Stimulated activated CD8-positive, alpha-beta memory T cell treated with anti-CD3 and anti-CD28 coated beads, Interleukin-15, amount 100 ng/mL, for 48 hours (primary cell): ENCODE measurements at places on chromosomes 3 and 15.

GRCh38 chr15:48500595-48500994, 144.9 kb downstream of the FBN1 start:
- DNase-seq: no peak

- DNase-seq: no peak
Observed at GRCh38 chr15:92305343-92305742, 88.3 kb upstream of the ST8SIA2 start.

- no peak for DNase-seq
Observed at GRCh38 chr3:115843206-115843605, 219.9 kb downstream of the GAP43 start.

DNA sequence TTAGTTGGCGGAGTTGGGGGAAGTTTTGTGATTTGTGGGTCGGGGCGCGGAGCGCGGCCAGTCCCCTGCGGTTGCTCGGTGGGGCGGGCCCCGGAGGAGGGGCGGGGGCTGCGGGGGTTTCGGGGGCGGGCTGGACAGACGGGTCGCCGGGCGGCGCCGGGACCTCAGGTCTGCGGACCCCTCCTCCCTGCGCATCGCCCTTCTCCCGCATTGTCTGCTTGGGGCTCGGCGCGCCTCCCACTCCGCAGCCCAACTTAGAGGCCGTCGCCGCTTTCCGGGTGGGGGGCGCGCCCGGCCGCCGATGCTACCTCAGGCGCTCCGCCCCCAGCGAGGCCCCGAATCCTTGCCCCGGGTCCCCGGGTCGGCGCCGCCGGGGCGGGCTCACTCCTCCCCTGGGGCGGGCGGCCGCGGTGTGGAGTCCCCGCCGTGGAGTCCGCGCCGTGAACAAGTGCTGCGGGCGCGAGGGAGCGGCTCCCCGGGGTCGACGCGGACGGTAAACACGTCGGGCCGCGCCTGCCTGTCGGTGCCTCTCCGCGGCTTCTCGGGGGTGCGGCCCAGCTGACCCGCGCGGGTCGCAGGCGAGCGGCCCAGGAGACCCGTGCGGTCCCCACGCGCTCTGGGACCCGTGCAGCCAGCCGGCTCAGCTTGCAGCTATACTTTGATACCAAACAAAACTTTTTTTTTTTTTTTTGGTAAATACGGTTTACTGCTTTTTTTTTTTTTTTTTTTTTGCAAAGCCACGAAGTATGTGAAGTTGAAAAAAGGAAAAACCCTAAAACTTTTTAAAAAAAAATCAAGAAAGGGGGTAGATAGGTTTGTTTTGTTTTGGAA, 624 bp downstream of the AKAP13 start:
- peak; percentile 42 for DNase-seq

GRCh38 chr3:188353426-188353825, 199.5 kb downstream of the LPP start:
- no peak for DNase-seq

DNA sequence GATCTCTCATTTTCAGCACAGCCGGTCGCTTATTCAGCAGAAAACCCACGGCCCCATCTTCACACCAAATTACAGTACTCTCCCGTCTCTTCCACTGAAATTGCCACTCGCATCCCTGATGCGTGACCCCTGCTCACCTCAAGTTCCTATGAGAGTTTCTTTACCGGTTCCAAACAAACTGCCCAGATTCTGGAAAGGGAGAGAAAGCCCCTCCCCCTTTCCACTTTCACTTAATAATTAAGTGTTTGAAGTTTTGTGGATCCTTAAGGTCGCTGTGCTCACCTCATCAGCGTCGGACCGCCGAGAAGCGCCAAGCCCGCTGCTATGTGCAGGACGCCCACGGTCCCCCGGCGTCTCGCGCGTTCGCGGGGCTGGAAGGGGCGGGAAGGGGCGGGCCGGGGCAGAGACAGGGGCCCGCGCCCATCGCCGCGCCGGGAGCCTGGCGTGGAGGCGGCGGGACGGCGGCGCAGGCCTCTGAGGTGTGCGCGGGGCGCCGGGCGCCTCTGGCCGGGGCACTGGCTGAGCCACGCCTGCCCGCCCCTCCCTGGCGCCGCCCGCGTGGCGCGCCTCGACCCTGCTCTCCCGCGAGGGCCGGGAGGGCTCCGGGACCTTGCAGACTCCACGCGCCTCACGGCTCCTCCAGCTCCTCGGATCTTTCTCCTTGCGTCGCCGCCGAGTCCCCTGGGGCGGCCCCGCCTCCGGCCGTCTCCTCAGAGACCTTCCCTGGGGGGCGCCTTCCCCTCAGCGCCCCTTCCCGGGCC, at the start of gene GPR156:
Gene GPR156, minus strand, starts transcription at position 476 of the 761 bp plus-strand sequence. CDS start 41,124 bp downstream, outside the sequence.
- peak; percentile 8 for DNase-seq

- DNase-seq: no peak
Observed at GRCh38 chr15:81091889-81092558, 42.0 kb upstream of the CFAP161 start.
